ENCODE measurements at places on chromosomes 4 and X. TPM values are rescaled to one million over a fixed set of nuclear protein-coding genes. Genes with fewer than 3 reads are reported as not detected.

DNA sequence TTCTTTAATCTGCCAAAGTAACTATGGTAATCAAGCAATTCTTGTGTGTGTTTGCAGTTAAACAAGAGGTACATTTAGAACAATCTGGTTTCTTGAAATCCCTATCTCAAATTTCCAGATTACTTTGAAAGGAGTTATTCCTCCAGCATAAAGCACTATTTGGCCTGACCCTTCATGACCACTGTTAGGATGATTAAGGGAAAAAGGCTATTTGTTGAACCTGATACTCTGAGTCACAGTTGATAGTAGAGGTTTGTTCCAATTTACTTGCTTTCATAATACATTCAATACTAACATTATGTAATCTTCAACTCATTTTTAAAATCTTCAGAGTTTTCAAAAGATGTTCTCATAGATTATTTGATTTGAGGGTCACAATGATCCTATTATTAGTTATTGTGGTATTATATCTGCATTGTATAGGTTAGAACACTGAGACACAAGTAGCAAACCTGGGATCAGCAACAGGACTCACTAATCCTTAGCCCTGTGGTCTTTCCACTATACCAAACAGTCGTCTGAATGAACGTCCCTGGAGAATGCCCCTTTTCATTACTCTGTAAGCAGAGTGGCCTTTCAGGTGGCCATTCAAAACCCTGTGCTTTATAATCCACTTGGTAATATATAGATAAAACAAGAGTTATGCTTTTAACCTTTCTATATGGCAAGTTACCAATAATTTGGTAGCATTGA, 8.1 kb upstream of the NDST4 start:
- no peak for ATAC-seq

GRCh38 chrX:19931146-19931545, 43.7 kb upstream of the SH3KBP1 start:
- ATAC-seq: no peak

- ATAC-seq: peak; percentile 63
Measured at GRCh38 chrX:42715701-42716262, 62.2 kb downstream of the PPP1R2C start.

- no peak for ATAC-seq
Measured at GRCh38 chrX:17986440-17986839, 125.3 kb upstream of the RAI2 start.

DNA sequence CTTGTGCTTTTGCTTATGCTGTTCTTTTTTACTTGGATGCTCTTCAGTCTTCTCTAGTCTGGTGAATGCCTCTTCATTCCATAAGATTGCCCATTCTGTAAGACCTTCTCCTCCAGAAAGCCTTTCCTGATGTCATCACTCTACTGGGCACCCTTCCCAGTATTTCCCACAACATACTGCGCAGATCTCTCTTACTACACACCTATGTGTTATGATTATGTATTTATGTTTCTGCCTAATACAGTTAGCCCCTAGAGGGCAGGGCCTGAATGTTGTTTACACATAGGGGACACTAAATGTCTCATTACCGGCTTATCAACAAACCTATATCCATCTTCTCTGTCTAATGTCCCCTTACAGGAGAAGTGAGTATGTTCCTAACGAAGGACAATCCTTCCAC, 21.1 kb downstream of the AIFM1 start:
- no peak for ATAC-seq

GRCh38 chrX:154472685-154473632, 6.1 kb downstream of the LAGE3 start:
- no peak for ATAC-seq

DNA sequence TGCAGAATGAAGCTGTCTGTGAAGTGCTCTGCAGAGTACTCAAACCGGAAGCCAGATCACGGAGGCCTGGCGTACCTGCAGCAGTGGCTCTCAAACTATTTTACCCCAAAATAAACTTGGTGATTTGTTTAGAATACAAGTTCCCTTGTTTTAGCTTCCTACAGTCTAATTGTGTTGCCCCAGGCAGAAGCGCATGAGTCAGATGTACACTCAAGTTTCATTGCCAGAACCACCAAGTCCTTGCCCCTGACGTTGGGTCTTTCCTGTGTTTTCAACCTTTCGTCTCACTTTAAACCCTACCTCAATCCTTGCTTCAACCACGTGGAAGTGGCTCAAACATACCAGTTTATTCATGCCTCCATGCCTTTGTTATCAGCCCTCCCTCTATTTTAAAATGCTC, 66.2 kb upstream of the SLC7A11 start:
- no peak for ATAC-seq

DNA sequence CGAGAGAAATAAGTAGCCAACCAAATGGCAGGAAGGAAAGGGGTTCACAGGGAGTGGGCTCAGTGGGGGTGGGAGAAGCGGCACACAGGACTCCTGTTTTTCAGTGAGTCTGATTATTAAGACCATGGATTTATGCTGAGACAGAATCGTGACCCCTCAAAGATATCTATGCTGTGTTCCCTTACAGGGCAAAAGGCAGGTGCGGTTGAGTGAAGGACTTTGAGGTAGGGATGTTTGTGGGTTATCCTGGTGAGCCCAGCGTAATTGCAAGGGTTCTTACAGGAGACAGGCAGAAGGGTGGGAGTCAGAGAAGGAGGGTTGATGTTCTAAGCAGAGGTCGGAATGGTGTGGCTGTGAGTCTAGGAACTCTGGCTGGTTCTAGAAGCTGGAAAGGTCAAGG, 73.0 kb downstream of the EVC start:
- no peak for ATAC-seq

- no peak for ATAC-seq
Measured at GRCh38 chr4:81152839-81153713, 61.9 kb downstream of the PRKG2 start.

DNA sequence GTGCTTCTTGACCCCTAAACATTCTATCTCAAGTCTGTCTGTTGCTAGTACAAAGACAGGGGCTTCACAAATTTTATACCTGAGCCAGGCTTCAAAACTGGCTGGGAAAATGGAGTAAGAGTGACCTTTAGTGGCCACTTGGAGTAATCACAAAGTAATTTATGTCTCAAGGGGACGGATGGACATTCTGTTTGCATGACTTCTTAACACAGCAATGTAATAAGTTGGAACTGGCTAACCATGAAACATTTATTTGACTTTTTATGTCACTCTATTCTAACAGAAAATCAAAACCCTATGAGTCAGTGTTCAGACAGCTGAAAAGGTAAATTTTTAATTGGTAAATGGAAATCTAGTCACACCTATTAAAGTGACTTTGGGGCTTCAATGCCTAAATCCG, 600.6 kb downstream of the ANKRD50 start:
- peak; percentile 63 for ATAC-seq

GRCh38 chr4:72207196-72207595, 175.4 kb downstream of the NPFFR2 start:
- ATAC-seq: no peak

- ATAC-seq: no peak
Measured at GRCh38 chr4:70603856-70604255, 11.8 kb downstream of the AMBN start.

DNA sequence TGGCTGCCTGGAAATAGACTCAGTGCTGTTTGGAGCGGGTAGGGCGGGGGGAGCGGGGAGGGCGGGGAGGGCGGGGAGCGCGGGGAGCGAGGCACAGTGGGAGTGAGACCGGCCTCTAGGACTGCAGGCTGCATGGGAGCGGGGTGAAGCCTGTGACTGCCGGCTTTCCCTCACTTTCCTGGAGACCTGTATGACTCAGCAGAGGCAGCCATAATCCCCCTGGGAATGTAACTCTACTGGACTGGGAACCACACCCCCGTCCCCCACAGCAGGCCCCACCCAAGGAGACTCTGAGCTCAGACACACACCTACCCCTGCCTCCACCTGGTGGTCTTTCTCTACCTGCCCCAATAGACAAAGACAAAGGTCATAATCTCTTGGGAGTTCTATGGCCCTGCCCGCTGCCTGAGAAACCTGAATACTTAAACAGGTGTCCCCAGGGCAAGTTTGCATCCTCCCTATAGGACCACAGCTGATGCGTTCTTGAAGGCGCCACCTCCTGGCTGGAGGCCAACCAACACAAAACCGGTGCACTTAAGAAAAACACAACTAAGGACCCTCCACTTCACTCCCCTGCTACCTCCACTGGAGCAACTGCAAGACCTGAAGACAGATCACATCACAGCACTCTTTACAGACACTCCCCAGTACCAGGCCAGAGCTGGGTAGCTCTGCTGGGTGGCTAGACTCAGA, 18.0 kb downstream of the HDAC8 start:
- ATAC-seq: no peak

- ATAC-seq: no peak
Measured at GRCh38 chr4:2217726-2218125, 24.2 kb downstream of the HAUS3 start.

GRCh38 chr4:80155316-80155982, 41.9 kb upstream of the PRDM8 start:
- no peak for ATAC-seq

- ATAC-seq: no peak
Measured at GRCh38 chrX:71549986-71550385, 17.1 kb downstream of the OGT start.

The UNC5C gene
- total RNA-seq: 9.4 TPM

The TBC1D9 gene
- 33.6 TPM for total RNA-seq

The SLC10A6 gene
- total RNA-seq: not detected

All from motor neuron (in vitro differentiated cells).